ENCODE measurements at places on chromosomes 5 and 9. TPM values are rescaled to one million over a fixed set of nuclear protein-coding genes. Genes with fewer than 3 reads are reported as not detected.

Gene SOX30
- 0.18 TPM for polyA plus RNA-seq

GRCh38 chr9:96418920-96419690, 935 bp upstream of the ZNF367 start:
- no peak for DNase-seq

- no peak for DNase-seq
These were observed 10.7 kb downstream of the NFIL3 start for GRCh38 chr9:91412941-91413340.

DNA sequence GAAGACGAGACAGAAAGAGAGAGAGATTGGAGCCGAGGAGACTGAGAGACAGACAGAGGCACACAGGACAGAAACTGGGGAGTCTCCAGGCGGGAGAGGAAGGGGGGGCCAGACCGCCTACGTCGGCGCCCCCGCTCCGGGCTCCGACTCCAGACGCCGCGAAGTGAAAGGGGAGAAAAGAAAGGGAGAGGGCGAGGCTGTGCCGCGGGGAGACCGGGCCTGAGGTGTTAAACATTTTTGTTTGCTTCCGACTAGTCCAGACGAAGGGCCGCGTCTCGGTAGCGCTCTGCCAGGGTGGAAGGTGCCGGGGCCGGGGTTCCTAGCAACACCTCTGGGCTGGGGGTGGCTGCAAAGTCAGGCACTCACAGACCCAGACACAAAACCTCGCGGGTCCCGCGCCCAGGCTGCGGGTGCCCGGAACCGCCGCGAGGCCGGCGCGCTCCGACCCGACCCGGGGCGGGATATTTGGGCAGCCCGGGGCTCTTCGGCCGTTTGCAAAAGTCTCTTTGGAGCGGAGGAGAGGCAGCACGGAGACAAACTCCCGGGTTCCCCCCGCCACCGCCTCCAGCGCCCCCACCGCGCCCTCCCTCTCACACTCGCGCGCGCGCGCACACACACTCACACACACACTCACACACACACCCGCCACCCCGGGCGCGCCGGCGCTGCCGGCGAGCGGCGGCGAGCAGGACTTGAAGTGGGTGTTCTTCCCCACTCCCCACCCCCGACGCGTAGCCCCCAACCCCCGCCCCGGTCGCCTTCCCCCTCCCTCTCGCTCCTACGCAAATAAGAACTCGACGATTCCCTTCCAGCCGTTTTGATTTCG, 626 bp upstream of the FST start:
- peak; percentile 56 for DNase-seq

Gene PCDHGC5
- polyA plus RNA-seq: 0.85 TPM

- DNase-seq: no peak
These were observed 2.6 kb downstream of the HMMR start for GRCh38 chr5:163463063-163463435.

DNA sequence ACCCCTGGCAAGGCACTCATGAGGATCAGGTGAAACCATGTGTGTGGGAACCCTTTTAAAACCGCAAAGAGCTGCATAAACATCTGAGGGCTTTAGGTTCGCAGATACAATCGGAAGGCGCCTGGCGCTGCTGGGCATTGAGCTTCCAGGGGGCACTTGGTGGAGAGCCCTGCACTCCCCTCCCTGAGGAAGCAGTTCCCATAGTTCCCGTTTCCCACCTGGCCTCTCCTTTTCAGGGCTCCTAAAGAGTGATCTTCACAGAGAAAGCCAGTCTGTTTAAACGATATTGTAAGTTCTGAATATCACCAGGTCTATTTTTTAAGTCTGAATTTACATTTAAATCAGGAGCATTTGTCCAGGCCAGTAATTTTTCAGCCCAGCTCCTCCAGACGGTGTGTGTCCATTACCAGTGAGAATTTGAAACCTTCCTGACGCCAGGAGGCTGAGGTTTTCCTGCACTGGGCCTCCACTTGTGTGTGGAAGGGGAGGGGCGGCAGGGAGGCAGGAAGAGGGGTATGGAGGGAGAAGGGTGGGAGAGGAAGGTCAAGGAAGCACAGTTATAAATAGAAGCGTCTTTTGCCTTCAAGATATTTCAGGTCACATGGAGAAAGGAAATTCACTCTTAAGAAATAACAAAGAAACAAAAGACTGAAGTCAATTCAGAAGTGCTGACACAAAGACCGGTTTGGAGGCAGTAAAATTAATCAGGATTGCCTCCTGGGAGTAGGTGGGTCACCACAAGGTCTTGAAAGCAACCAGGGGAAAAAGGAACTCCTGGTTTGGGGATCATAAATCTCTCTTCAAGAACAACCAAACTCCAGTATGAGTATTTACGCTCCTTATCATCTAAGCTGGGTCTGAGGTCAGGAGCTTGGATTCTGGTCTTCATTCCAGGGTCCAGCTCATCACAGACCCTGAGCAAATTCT, 14.3 kb upstream of the MGAT1 start:
- peak; percentile 47 for DNase-seq

Gene BRINP1
- 0.22 TPM for polyA plus RNA-seq

- DNase-seq: no peak
These were observed 20.6 kb downstream of the FAM78A start for GRCh38 chr9:131255676-131256197.

- no peak for DNase-seq
These were observed 1093.3 kb upstream of the CDH6 start for GRCh38 chr5:30100148-30100713.

DNA sequence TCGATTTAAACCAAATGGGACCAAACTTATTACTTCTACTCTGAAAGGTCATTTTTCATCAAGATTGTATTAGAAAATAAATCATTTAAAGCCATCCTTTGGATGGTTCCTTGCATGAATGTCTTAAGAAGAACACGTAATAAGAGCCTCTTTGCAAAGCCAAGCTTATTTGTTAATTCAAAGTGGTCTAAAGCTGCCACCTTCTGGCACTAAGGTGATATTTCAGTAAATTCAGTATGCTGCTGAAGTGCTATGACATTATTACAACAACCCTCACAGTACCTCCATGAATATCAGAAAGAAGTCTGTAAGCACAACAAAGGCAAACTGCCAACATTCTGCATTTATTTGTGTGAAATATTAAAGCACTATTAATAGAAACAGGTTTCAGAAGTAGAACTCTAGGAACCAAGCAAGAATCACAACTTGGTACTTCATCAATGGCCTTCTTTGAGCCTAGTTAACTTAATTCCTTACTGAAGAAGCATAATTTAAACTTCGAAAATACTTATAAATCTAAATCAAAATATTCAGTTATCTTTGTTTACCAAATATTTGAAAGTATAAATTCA, 53.1 kb upstream of the TYRP1 start:
- DNase-seq: peak; percentile 31

- no peak for DNase-seq
These were observed 246.8 kb downstream of the SAXO1 start for GRCh38 chr9:18786196-18786595.

GRCh38 chr5:170474489-170475274, 29.1 kb upstream of the KCNIP1 start:
- no peak for DNase-seq

GRCh38 chr5:135834639-135835529, at the start of gene SLC25A48:
SLC25A48 (plus strand) TSS chr5:135834663; CDS start chr5:135834848, 185 bp downstream.
- DNase-seq: peak; percentile 29

GRCh38 chr5:135826221-135826525, 8.3 kb upstream of the SLC25A48 start:
- no peak for DNase-seq

DNA sequence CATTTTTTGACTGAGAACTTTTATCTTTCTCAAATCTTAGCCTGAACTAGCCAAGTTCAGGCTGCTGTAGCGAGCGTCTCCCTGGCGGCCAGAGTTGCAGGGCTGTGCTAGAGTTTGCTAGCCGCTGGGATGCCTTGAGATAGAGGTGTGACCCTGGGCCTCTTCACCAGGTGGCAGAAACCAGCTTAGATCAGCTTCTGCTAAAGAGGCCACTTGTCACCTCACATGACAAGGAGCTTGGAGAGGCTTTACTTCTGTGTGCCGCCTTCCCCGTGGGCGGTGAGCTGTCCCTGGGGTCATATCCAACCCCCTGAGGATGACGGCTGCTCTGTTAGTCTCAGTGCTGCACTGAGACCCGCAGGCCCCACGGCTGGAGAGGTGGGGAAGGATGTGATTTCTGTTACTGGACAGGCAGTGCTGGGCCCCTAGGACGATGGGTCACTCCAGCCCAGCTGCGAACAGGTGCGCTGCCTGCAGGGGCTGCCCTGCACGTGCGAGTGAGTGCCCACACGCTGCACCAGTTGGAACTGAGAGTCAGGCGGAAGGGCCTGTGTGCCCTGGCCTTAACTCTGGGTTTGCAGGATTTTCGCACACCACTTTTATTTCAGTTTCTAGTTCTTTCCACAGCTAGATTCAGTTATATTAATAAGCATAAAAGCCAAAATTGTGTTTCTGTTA, 63.8 kb downstream of the EHMT1 start:
- no peak for DNase-seq

Gene ANKRD55
- 0.34 TPM for polyA plus RNA-seq

GRCh38 chr9:27425827-27426510, 98.1 kb upstream of the IFNK start:
- no peak for DNase-seq

DNA sequence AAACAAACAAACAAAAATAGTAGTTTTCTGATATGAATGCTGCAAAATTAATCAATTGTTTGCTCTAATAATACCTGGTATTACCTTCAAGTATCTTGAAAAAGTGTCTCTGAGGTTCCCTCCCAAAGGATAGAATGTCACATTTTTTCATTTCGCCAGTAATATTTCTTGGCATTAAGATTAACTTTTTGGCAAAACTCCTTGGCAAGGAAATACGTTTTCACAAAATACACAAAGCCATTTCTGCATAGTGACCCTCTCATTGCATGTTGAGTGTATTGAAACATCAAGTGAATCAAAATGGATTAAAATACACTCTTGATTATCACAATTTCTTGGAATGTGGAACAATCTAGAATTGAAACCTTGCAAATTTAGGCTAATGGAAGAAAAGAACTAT, 230.5 kb downstream of the ATPSCKMT start:
- no peak for DNase-seq

Gene SCGB3A1
- polyA plus RNA-seq: 3.5 TPM

DNA sequence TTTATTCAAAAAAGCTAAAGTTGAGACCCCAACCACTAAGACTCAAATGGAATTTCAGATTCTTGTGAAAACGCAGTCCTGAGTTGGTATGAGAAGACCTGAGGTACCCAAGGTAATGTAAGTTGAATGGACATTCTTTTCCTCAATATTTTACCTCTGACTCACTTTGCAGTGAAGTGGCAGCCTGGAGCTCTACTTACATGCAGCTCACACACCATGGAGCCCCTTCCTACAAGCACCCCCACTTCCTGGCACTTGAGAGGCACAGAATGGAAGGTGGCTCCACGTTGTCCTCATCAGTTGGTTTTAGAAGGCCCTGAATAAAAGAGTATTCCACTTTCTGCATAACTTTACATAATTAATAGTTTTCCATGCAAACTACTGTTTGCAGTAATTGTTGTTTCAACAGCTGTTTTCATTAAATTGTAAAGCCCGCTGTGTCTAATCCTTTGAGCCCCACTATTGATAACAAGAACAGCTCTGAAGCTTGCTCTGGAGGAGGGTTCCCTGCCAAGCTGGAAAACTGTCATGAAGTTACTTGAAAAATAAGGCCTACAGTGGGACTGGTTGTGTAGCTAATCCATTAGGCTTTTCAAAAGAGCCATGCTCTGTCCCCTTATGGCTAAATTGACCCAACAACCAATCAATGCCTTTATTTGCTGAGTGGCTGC, 102.2 kb upstream of the SPATA31D4 start:
- no peak for DNase-seq

GRCh38 chr5:142079306-142079721, 29.3 kb upstream of the NDFIP1 start:
- DNase-seq: no peak

DNA sequence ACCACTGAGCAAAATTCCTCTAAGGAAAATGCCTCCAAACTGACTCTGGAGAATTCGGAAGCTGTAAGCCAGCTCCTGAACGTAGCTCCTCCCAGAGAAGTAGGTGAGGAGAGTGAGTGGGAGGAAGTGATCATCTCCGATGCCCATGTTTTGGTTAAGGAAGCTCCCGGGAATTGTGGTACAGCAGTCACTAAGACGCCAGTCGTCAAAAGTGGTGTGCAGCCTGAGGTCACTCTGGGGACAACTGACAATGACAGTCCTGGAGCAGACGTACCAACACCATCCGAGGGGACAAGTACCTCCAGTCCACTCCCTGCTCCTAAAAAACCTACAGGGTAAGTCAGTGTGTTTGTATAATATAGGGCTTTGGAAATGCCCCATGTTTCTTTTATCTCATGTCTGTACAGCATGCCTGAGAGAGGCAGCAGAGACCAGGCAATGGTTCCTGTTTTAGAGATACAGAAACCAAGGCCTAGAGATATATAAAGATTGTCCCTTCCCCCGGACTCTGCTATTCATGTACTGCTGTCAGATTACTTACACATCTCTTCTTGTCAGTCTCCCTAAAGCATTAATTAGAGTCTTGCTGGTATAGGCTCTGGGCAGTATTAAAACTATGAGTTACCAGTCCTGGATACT, 23.9 kb downstream of the HMGXB3 start:
- DNase-seq: no peak

DNA sequence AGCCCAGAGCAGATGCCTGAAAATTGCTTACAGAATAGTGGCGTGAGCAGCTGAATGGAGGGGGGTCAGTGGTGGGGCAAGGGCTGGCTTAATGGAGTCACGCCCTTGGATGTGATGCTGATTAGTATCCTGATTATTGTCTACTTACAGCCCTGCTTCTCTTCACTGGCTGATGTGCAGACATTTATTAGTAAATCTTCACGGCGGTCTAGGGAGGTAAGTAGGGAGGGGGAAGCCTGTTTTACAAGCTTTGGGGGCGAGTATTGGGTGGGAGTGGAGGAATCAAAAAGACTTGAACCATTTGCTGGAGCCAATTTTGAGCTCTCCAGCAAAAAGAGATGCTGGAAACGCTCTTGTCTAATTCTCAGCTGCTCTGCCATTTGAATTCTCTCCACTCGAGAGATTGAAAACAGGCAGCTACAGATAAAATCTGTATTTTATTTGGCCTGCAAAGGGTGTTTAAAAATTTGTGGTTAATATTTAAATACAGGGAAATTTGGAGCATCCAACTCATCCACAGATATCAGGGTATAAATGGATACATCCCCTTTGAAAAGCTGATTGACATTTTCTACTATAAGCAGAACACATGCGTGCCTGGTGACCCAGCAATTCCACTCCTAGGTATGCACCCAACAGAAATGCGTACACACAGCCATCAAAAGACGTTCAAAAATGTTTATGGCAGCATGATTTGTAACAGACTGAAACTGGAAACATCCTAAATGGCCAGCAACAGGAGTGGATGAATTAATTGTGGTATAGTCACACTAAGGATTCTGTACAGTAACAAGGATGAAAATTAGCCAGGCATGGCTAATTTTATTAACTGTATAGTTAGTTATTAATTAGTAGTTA, 19.5 kb upstream of the ALDH1B1 start:
- no peak for DNase-seq

Gene TBCA
- polyA plus RNA-seq: 269 TPM

DNA sequence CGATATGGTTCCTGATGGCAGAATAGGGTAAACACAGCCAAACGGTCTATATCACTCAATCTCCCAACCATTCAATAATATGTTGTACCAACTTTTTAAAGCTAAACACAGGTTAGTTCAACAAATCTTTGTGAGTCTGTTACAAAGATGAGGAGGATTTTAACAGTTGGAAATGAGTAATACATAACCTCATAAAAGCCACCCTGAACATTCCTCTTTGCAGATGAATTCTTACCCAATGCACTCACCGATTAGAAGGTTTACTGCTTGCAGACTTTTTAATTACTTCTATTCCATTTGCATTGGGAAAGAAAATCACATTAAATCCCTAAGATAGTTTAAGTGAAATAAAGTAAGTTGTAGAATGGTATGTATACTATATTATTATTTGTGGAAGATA, 23.3 kb upstream of the TRMT10B start:
- DNase-seq: no peak

Measured in right lung (tissue), 10 donors.